ENCODE measurements at places on chromosomes 1 and 21.

- no peak for DNase-seq
Observed at GRCh38 chr1:219566951-219567947, 45.7 kb downstream of the ZC3H11B start.

DNA sequence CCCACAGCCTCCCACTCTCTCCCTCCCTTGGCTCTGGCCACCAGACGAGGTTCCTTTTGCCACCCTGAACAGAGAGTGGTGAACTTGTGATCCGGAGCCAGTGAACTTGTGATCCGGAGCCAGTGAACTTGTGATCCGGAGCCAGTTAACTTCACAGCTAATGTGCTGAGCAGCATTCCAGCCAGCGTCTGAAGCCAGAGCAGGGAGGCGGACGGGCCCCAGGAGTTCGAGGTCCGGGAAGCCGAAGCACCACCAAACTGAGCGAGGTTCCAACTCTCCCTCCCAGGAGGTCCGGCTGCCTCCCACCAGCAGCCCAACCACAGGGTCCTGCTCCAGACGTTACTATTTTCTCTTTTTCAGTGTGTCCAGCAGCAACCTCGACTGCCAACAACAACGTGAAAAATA, 85.8 kb downstream of the SYF2 start:
- no peak for DNase-seq

DNA sequence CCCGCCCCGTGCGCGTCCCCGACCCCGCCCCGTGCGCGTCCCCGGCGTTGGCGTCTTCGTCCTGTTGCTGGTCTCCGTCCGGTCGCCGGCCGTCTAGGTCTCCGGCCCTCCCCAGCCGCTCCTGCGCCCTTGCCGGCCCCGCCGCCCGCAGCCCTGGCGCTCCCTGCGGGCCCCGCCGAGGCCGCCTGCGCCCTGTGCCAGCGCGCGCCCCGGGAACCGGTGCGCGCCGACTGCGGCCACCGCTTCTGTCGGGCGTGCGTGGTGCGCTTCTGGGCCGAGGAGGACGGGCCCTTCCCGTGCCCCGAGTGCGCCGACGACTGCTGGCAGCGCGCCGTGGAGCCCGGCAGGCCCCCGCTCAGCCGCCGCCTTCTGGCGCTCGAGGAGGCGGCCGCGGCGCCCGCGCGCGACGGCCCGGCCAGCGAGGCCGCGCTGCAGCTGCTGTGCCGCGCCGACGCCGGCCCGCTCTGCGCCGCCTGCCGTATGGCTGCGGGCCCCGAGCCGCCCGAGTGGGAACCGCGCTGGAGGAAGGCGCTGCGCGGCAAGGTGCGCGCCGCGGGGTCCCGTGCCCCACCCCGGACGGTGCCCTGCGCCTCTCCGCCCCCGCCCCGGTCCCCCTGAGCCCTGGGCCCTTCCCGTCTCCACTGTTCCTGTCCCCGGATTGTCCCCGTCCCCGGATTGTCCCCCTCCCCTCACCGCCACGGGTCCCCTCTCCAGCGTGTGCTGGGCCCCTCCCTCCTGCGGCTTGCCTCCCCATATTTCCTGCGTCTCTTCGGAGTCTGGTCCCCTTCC, at the start of gene RNF187:
Gene RNF187, plus strand, starts transcription at position 47 of the 789 bp plus-strand sequence.
- DNase-seq, result peak; percentile 81

DNA sequence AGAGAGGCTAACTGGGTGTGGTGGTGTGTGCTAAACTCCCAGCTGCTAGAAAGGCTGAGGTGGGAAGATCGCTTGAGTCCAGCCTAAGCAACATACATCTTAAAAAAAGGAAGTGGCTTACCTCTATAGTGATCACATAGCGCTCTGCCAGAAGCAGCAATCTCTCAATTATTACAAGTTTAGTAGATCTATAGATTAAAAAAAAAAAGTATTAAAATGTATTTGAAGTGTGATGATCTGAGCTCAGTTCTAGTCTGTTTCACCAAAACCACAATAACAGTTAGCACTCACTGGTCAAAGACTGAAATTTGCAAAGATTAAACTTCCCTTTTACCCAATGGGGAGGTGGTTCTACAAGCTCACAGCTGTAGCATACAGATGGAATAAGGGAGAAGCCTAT, 76.3 kb downstream of the USP24 start:
- no peak for DNase-seq

DNA sequence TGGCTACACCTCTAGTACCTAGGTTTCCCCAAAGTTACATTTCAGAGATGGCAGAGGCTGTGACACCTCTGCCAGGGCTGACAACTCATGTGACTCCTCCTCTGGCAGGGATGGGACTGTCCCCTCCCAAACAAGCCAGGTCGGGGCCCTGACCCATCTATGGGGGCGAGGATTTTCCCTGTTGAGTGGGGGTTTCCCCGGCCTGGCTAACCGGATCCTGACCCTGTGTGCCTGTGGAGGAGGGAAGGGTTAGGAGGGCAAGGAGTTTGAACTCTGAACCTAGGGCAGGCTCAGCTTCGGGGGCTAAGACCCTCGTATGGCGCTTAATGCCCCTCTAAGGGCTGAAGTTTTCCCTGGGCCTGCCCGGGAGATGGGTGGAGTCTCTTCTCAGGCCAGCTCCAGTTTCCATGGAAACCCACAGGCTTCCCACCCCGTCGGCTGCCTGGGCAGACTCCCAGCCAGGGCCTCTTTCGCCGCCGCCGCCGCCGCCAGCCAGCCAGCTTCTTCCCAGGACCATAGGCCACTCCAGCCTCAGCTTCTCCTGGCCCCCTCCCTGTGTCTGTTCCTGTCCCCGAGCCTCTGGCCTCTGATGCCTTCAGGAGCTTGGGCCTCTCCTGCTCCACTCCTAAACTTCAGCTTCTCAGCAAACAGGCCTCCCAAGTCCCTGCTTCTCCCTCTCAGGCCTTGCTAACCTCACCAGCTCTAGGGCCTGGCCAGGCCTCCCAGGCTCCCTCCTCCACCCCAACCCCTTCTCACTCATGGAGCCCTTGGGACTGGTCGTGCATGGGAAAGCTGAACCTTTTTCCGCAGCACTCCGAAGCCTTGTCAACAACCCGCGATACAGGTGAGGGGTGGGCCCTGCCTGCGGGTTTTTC, at the start of gene BTBD19:
Gene BTBD19, plus strand, starts transcription at position 461 of the 875 bp plus-strand sequence. Its CDS starts 298 bp downstream, at position 759.
- DNase-seq, result no peak
